ENCODE measurements at places on chromosomes 13 and 19.

DNA sequence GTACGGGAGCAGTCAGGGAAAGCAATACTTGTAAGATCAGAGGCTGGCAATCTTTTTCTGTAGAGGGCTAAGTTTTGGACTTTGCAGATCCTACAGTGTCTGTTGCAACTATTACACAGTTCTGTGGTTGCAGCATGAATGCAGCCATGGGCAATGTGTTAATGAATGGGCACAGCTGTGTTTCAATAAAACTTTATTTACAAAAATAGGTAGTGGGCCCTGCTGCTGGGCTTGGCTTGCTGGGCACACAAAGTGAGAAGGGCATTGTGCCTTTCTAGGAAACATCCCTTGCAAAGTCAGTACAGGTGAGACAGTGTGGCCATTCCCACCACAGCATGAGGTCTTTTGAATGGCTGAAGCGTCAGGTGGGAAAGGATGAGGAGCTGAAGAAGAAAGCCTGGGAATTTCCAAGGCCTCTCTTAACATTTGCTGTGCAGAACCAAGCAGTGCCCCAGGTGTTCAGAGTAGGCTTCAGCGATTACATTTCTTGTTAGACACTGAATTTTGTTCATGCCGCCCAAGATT lies 9.1 kb downstream of the KL start:
- DNase-seq = no peak

DNA sequence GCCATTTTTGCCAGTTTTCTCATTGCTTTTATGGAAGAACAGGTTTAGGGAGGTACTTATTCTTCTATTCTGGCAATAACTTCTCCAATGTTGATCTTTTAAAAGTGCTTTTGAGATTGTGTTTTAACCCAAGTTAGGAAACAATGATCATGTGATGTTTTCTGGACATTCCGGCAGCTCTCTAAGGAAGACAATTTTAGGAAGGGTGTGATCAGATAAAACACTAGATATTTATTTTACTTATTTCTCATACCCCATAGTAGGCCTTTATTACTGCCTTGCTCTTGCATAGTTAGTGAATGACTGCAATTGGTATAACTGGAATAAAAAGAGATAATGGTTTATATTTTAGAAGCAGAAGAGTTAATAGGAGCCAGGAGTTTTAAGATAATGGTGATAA lies 68.4 kb upstream of the SPATA13 start:
- no peak for DNase-seq

GRCh38 chr19:23769691-23770468 lies 11.2 kb upstream of the ZNF681 start:
- no peak for DNase-seq

DNA sequence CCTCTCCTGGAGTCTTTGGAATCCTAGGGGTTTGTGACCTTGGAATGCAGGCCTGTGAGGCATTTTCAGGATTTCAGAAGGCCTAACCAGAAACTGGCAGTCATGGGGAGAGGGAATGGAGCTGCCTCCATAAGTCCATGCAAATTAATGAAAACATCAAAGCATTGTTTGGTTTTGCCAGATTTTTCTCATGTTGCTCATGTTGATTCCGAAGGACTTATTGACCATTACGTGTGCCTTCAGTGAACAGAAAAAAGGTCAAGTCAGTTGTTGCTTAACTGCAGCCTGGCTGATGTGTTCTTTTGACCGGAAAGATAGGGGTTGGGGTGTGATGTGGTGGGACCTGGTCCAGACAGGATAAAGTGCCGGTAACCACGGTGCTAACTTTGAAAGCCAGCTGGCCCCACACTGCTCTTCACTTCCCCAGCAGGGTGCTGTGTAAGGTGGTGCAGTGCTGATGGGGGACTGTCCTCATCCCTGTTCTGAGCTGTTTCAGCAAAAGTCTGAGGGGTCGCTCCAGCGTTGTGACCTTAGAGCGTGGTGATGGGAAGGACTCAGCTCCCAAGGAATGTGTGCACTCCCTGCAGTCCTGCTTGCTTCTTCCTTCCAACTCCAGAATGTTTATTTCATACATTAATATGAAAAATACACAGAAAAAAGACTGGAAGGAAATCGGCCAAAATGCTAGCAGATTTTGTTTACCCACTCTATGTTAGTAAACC lies 3.5 kb downstream of the RNF113B start:
- DNase-seq = no peak

All from H1 (cell line).